ENCODE measurements at places on chromosomes 7 and 10. TPM values are rescaled to one million over a fixed set of nuclear protein-coding genes. Genes with fewer than 3 reads are reported as not detected.

GRCh38 chr10:122553341-122553740 lies 7.2 kb upstream of the DMBT1 start:
- H3K36me3 ChIP-seq = no peaks in the 10 kb centered on the region
- H3K4me1 ChIP-seq = no peaks in the 10 kb centered on the region
- peaks cover 11% of the 10 kb centered on the region for H3K27me3 ChIP-seq

GRCh38 chr7:131525820-131526219 lies 30.6 kb downstream of the PODXL start:
- no peak overlapping the region for H3K4me3 ChIP-seq
- no peaks in the 10 kb centered on the region for H3K4me1 ChIP-seq
- DNase-seq = no peak
- H3K27ac ChIP-seq = no peak overlapping the region
- H3K27me3 ChIP-seq = peaks cover 55% of the 10 kb centered on the region

DNA sequence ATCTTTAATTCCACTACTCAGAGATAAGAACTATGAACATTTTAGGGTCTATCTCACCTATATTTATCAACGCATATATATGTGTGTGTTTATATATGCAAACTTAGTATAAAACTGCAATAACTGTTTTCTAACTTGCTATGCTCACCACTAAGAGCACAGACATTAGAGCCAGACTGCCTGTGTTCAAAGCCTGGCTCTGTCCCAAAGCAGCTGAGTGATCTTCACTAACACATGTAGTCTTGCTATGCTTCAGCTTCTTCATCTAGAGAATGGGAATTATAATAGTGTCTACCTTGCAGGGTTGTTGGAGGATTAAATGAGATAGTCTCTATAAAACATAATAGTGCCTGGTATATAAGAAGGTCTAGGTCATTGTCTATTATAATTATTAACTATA lies 165.5 kb downstream of the MAGI2 start:
- no peak overlapping the region for H3K27ac ChIP-seq
- no peaks in the 10 kb centered on the region for H3K27me3 ChIP-seq
- DNase-seq = no peak
- H3K36me3 ChIP-seq = no peaks in the 10 kb centered on the region
- H3K4me3 ChIP-seq = no peak overlapping the region

The SEMA3A gene
- 1.1 TPM for polyA plus RNA-seq

- no peak for DNase-seq
- no peak overlapping the region for H3K4me3 ChIP-seq
- no peaks in the 10 kb centered on the region for H3K4me1 ChIP-seq
- no peaks in the 10 kb centered on the region for H3K36me3 ChIP-seq
- no peak overlapping the region for H3K27ac ChIP-seq
Measured at GRCh38 chr10:57905010-57905409, 362.7 kb downstream of the IPMK start.

The CHST3 gene
- polyA plus RNA-seq = 0.07 TPM

- no peak for DNase-seq
- H3K27ac ChIP-seq = no peak overlapping the region
- H3K4me1 ChIP-seq = no peaks in the 10 kb centered on the region
- H3K36me3 ChIP-seq = no peaks in the 10 kb centered on the region
- H3K27me3 ChIP-seq = no peaks in the 10 kb centered on the region
Measured at GRCh38 chr7:70071766-70072165, 473.5 kb downstream of the AUTS2 start.

DNA sequence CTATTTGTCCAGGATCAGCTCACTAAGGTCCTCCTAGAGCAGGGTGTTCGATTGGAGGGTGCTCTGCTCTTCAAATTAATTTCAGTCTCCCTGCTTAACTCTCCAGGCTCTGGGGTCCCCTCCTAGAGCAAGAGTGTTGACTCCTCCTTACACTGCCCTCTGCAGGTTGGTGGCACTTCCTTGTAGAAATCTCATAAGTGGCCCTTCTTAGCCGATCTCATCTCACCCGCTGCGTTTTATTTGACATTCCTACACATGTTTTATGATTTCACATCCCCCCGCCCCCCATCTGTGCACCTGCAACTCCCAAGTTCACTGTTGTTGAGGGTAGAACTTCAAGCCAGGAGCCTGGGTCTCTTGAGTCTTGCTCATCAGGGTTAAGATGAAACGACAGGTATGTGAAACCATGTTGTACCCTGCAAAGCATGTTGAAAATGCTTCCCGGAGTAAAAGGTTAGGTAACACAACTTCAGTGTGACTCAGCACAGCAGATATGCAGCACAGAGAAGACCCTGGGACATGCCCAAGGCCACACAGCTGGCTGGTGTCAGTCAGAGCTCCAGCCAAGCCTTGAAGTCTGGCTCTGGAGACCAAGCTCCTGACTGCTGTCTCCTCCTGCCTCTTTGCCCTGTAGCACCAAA lies 171.2 kb downstream of the PRKAG2 start:
- peaks cover 88% of the 10 kb centered on the region for H3K27me3 ChIP-seq
- H3K4me3 ChIP-seq = no peak overlapping the region
- DNase-seq = peak; percentile 48
- H3K36me3 ChIP-seq = no peaks in the 10 kb centered on the region

Data from K562 (cell line).